ENCODE measurements at places on chromosomes 5 and 9.

- no peak for DNase-seq
Observed at GRCh38 chr5:109191153-109191558, 218.6 kb downstream of the PJA2 start.

DNA sequence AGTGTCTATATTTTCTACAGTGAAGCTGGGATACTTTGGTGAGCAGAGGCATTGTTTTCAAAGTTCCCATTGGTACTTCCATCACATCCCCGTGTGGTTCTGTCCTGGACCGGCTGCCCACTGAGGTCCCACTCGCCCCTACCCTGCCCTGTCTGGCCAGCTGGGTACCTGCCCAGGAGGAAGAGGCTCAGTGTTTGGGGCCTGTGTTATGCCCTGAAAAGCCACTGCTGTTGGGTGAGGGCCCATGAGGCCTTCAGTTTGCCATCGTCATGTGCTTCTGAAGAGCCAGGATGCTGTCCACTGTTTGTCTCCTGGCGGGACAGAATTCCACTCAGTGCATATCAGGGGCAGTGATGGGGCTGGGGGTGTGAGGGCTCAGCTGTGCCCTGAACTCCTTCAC is 2.6 kb upstream of the CEP72 start:
- no peak for DNase-seq

DNA sequence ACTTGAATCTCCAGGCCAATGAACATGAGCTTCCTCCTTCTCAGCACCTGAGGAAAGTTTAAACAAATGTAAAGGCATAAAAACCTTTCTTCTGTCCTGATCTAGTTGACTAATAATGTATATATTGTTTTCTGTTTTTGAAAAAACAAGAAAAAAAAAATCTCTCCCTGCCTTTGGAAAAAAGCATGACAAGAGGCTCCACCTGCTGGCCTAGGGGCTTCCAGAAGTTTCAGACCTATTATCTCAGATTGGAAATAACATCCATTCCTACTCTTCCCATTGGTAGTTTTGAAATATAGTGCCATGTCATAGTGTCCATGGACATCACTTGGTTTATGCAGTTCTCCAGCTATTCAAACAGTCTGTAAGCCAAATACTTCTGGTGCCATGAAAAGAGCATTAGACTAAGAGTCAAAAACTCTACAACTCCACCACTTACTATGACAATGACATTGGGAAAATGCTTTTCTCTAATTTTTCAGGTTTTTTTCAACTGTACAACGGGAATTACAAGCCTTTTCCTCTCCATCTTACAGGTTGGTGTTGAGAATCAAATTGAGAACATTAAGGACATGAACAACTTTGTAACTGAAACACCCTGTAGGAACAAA is 409.6 kb upstream of the MPDZ start:
- DNase-seq = no peak

DNA sequence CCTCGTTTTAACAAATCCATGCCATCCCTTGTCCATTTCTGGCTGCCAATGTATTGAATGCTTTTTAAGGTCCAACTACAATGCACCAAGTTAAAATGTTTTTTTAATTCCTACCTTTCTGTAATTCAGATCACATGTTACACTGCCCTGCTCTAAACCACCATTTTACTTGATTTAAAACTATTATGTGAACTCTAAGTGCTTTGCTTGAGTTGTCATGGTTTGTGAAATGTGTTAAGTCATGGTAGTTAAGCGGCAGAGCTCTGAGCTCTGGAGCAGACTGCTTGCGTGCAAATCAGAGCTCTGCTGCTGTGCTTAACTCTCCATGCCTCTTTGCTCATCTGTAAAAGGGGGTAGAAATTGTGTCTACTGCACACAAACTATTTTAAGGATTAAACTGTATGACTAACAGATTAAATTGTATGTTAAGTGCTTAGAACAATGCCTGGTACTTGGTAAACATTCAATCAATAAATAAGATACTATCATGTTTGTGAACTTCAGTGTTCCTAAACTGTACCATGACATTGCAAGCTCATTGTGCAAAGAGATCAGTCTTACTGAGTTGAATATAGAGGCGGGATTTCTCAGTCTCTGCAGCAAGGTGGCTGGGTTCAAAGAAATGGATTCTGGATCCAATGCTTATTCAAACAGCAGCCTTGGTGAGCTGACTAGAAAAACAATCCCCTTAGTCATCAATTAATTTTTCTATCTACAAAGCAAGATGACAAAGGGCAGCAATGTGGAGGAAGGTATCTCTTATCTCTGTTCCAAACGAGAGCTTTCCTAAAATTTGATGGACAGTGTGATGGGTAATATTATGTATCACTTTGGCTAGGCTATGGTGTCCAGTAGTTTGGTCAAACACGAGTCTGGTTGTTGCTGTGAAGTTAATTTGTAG is 16.1 kb upstream of the CMBL start:
- no peak for DNase-seq

GRCh38 chr5:145921211-145921610 is 15.2 kb upstream of the SH3RF2 start:
- no peak for DNase-seq

GRCh38 chr5:76487821-76488220 is 84.7 kb downstream of the IQGAP2 start:
- DNase-seq = no peak

- no peak for DNase-seq
Observed at GRCh38 chr5:134437847-134438581, 26.3 kb upstream of the CDKN2AIPNL start.

DNA sequence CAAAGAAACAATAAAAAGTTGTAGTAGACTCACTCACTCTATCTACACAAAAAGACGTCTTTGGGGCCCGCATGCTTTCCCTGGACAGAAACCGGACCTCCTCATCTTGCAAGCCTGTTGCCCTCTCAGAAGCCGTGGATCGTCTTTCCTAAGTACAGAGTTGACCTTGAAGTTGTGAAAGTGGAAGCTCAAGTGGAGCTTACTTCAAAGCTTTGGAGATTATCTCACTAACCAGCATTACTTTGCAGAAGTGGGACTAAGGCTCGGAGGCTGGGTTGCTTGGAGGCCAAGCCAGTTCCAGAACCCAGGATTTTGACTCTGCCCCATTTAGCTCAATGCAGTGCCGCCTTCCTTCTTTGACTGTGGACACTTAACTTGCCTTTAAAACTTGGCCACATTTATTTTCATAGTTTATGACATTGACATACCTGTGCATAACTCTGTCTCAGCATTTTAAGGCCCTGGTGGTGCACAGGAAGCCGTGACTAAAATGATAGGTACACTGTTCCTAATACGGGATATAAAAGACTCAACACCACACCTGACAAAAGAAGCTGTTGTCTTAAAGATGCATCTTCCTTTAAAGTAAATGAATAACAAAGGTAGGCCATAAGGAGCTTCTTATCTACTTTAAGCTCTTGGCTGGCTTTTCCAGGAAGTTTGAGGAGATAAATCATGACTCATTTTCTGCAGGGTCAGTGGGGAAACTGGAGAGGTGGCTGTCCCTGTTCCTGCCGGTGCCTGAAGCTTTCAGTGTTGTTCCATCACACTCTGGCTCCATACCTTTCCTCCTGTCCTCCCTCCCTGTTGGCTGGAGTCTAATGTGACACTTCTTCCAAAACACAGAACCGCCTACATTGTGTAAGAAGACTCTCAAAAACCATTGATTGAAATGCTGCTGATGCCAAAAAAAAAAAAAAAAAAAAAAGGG is 10.7 kb downstream of the SLC25A25 start:
- DNase-seq = no peak

- DNase-seq = no peak
Observed at GRCh38 chr5:40397091-40397490, 282.6 kb upstream of the PTGER4 start.

DNA sequence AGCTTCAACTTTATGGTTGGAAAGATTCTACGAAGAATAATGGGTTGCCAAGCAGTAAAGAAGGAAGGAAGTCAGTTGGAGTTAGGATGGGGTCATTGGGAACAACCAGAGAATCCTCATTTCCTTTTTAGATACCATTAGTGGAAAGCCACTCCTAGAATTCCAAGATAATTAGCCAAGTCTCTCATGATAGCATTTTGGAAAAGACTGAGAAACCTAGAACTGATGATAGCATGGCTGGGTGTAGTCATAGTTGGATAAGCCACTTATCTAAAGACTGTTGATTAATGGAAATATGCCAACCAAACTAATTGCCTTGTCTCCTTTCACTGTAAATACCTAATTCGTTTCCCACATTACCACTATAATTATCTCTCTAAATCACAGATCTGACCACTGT is 377.0 kb downstream of the GLIS3 start:
- DNase-seq = no peak

DNA sequence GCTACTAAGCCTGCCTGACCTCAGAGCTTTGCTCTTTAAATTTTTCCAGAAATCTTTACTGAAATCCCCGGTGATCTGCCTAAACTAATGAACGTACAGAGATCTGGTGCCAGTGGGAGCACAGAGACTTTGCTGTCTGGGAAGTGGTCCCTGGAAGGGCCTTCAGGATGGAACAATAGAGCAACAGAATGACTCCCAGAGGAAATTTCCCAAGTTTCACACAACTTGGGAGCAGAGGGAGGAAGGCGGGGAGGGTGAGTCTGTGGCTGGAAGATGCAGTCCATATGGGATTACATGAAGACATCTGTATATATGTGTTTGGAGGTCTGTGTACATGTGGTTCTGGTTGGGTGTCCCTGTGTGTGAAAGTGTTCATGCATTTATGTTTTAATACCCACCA is 638.3 kb downstream of the CCDC171 start:
- DNase-seq = no peak

- peak; percentile 47 for DNase-seq
Observed at GRCh38 chr5:111225926-111226325, 1.7 kb downstream of the CAMK4 start.

Measured in GM13976 (cell line).